ENCODE measurements at places on chromosomes 11 and 22.
A peak's percentile ranks its signal among the peaks of the same experiment; 100 is the strongest.

DNA sequence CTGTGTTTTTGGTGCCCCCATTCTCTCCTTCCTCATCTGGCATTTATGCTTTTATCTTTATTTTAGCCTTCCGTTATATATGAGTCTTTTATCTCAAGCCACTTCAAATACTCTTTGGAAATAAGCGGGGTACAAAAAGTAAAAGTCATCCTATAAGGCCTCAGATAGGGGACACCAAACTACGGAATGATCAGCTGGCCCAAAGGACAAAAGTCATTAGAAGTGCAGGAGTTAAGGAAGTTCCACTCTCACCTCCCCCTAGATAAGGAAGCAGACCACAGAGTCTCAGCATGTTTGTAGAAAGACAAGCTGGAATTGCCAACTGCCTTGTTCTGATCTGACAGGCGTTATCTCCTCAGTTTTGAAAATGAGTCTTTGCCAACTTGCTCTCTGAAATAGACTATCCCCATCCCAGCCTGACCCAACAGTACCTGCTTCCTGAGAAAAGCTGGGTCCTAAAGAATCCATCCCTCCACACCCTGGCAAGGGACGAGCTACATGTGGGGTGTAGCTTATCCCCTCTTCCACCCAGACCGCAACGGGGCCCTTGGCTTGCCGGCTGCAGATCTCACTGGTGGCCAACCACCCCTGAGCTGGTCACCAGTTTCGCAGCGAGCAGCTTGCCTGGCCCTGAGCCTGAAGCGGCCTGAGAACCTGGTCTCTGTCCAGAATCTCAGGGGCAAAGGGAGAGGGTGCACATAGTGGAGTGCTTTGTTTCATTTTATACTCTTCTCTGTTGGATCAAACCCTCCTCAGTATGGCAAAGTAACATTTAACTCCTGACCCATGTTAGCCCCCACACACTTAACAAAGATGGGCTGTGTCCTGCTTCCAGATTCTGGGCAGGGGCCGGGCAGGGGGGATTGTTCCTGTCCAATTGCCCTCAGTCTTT lies 13.8 kb downstream of the FADS2 start:
- no peak for DNase-seq

DNA sequence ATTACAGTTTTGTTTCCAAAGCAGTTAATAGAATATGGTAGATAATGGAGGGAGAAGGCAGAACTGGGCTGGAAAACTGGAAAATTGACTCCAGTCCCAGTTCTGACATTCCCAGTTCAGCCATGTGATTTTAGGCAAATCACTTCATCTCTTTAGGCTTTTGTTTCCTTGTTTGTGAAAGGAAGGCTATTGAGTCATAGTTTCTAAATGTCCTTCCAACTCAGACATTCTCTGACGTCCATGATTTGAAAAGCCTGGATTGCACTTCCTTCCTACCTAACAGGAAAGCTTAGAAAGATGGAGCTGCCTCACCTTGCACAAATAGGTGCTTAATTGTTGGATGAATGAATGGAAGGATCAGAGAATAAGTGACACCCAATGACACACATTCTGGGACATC lies 19.8 kb upstream of the GALNT18 start:
- no peak for DNase-seq

GRCh38 chr11:124983674-124984511 lies 29.9 kb downstream of the CCDC15 start:
- no peak for DNase-seq

DNA sequence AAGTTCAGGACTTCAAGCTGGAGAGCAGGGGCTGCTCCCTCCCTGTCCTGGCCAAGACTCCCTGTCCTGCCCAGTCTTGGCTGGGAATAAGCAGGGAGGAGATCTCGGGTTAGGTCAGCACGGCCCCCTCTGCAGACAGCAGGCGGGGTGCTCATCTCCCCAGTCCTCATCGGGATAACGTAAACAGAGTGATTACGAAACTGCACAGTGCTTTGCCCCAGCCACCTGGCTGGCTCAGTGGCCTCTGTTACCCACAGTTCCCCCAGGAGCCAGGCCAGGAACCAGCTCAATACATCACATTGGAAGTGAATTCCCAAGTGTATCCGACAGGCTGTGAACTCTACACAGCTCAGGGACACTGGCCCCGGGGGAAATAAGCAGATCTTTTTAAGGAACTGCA lies 42.7 kb upstream of the KCNJ11 start:
- DNase-seq: no peak

- DNase-seq: no peak
These were observed 37.6 kb upstream of the DBX1 start for GRCh38 chr11:20197881-20198280.

GRCh38 chr11:11788063-11788710 lies 53.6 kb upstream of the USP47 start:
- DNase-seq: no peak

DNA sequence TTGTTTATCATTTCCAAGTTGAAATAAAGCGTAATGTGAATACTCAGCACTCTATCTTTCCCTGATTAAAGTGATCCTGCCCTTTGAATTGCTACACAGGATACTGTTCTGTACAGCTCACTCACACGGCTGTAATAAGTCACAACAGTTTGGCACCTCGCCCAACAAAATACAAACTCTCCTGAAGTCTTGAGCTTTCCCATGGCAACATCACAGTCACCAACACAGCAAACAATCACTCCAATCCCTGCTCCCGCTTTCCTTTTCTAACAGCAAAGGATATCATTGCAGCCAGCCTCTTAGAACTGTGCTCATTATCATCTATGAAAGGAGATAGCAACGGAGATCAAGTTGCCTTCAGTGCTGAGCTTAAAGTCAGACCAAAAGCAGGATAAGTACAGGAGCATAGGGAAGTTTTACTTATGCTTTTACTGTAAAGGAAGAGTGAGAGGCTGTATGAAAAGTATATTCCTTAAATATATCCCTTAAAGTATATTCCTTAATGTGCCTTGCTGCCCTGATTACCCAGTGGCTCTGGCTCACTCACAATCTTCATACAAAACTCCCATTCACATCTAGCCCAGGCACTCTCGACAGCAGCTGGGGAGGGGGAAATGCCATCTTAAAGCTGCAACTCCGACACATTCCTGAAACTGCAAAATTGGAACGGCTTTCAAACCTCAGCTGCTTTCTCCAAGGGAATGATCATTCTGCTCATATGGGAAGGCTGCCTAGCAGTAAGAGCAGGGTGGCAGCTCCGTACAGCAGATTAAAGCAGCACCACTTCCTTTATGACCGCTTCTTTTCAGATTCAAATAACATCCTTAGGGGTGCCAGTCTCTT lies 35.8 kb downstream of the MAML2 start:
- no peak for DNase-seq

- no peak for DNase-seq
These were observed 49.7 kb downstream of the TBC1D22A start for GRCh38 chr22:46812034-46812605.

GRCh38 chr11:69655479-69656428 lies 14.8 kb downstream of the CCND1 start:
- no peak for DNase-seq

GRCh38 chr11:1931341-1932104 lies 12.0 kb downstream of the TNNT3 start:
- DNase-seq: no peak

DNA sequence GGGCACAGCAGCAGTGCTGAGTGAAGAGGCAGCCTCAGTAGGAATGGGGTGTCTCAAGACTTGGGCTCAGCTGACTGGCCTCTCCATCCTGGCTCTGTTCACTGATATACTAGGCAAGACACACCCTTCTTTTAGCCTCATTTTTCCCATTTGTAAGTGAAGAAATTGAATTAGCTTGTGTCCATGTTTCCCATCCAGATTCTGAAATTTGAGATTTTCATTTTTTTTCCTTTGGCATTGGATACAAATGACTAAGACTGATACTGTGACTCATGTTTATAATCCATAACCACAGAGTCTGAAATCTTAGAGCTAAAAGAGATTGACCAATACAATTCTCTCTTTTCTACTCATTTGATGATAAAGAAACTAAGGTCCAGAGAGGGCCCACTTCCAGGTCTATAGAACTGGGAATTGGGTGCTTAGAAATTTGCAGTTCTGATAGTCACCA lies 110.9 kb downstream of the KCNC1 start:
- DNase-seq: no peak

- DNase-seq: no peak
These were observed 67.3 kb upstream of the PRR5 start for GRCh38 chr22:44634426-44635321.

DNA sequence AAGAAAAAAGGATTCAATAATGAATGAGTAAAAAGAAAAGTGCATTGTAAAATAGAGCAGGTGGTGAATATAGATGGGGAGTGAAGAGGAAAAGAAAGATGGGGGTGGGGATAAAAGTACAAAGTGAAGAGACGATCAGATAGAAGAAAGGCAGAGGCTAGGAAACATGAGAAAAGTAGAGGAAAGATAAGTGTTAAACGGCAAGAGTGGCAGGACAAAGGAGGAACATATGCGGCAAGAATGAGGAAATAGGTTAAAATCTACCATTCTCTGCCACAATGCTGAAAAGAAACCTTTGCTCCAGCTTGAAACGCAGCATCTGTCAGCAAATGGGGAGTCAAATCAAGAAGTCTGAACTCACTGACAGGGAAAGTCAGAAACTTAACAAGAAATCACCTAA lies 6.8 kb downstream of the FUT4 start:
- no peak for DNase-seq

DNA sequence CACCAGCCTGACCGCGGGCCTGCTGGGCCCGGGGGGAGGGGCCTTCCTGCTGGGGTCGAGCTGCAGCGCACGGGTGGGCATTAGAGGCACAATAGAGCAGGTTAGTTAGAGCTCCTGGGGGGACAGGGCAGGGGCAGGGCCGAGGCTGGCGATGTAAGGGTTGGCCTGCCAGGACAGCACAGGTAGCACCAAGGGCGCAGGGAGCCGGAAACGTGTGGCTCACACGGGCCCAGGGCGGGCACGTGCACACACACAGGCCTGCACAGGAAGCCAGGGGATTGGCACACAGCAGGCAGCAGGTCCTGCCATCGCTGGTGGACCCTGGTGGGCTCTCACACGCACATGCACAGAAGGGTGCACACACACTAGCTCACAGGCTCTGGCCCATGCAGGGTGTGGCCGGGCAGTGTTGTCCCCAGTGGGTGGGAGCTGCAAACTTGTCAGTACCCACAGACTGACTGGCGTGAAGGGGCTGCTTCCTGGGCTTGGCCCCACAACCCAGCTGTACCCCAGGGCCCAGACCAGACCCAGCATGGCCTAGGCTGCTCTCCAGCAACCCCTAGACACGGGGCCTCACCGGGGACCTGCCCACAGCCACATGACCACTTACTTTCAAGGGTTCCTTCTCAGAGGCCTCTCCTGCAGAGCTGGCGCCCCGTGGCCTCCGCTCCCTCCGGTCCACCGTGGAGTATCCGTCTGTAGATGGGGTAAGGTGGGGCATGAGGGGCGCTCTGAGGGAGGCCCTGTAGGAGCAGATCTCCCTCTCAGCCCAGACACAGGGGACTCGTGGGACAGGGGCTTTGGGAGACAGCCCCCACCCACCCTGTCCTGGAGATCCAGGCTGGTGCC lies 29.9 kb upstream of the TXNRD2 start:
- no peak for DNase-seq

- no peak for DNase-seq
These were observed 93.0 kb downstream of the CELSR1 start for GRCh38 chr22:46444390-46444854.

DNA sequence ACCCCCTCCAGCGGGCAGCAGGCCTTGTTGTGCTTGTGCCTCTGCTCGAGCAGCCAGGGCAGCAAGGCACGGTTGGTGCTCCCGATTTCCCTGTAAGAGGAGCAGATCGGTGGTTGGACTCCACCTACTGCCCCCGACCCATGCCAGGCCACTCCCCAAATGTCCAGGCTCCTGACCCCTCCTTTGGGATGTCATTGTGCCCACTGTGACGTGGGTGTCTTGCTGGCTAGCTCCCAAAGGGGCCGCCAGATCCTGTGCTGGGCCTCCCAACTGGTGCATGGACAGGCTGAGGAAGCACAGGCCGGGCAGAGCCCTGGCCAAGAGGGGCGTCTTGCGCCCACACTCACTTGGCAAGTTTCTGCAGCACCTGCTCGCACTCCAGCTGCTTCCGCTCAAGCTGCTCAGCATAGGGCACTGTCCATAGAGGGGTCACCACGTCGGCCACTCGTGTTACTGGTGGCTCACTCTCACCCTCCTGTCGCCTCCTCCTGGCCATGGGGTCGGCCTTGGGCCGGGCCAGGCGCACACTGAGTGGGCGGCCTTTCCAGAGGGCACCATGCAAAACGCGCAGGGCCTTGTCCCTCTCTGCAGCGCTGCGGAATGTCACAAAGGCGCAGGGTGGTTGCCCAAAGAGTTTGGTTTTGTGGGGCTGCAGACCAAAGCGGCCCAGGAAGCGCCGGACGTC lies at the start of gene RANBP1:
Gene RANBP1 (plus strand): TSS at position 414 of the 685 bp plus-strand sequence. CDS start 81 bp downstream, at position 495.
- no peak for DNase-seq

GRCh38 chr22:45444168-45444567 lies 30.7 kb downstream of the RIBC2 start:
- DNase-seq: no peak

GRCh38 chr11:87879118-87879517 lies 296.1 kb downstream of the RAB38 start:
- no peak for DNase-seq

GRCh38 chr11:34349882-34350281 lies 7.9 kb downstream of the ABTB2 start:
- no peak for DNase-seq

- DNase-seq: no peak
These were observed 136.0 kb upstream of the SORL1-AS1 start for GRCh38 chr11:121588747-121589146.

GRCh38 chr22:33774781-33775180 lies 145.5 kb downstream of the LARGE1 start:
- no peak for DNase-seq

DNA sequence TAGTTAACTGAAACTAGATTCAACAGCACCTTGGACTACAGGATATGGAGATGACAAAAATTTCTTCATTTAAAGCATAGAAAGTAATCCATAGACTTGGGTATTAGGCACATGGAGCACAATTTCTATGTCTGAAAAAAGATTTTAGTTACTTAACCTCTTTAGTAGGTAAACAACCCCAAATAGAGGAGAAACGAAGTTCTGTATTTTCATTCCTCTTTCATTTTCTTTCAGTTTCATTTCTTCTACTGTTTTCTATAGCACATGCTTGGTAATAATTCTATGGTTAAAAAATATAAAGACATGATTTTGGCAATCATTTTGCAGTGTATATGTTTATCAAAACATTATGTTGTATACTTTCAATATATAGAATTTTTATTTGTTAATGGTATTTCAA lies 99.5 kb downstream of the CASP12 start:
- DNase-seq: no peak

- DNase-seq: peak; percentile 9
These were observed 26.8 kb upstream of the RAG1 start for GRCh38 chr11:36540998-36541397.

DNA sequence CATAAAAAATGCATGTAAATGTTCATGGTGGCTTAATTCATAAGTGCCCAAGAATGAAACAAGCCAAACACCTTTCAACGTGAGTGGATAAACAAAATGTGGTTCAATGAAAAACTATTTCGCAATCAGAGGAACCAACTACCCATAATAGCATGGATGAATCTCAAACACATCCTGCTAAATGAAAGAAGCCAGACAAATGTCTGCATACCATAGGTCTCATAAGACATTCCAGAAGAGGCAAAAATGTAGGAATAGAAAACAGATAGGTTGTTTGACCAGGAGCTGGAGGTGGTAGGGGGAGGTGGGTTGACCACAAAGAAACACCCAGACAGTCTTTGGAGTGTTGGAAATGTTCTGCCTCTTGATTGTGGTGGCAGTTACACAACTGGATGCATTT lies 13.2 kb upstream of the OSBPL5 start:
- DNase-seq: no peak

GRCh38 chr22:46203601-46203980 lies 46.5 kb downstream of the CDPF1 start:
- no peak for DNase-seq

- no peak for DNase-seq
These were observed 50.5 kb downstream of the LRP5 start for GRCh38 chr11:68362801-68363379.

Data from GM19239 (cell line).